Activated CD4-positive, alpha-beta T cell treated with anti-CD3 and anti-CD28 coated beads for 1 hour (primary cell): ENCODE measurements at places on chromosomes 3 and 15.

GRCh38 chr3:67662733-67663132 is 8.3 kb upstream of the SUCLG2 start:
- no peak for DNase-seq

GRCh38 chr3:32443478-32443877 is 51.8 kb downstream of the CMTM7 start:
- DNase-seq = no peak

- no peak for DNase-seq
Observed at GRCh38 chr3:151499168-151499567, 38.3 kb upstream of the IGSF10 start.

- DNase-seq = no peak
Observed at GRCh38 chr3:144524531-144524930, 552.9 kb downstream of the DIPK2A start.

DNA sequence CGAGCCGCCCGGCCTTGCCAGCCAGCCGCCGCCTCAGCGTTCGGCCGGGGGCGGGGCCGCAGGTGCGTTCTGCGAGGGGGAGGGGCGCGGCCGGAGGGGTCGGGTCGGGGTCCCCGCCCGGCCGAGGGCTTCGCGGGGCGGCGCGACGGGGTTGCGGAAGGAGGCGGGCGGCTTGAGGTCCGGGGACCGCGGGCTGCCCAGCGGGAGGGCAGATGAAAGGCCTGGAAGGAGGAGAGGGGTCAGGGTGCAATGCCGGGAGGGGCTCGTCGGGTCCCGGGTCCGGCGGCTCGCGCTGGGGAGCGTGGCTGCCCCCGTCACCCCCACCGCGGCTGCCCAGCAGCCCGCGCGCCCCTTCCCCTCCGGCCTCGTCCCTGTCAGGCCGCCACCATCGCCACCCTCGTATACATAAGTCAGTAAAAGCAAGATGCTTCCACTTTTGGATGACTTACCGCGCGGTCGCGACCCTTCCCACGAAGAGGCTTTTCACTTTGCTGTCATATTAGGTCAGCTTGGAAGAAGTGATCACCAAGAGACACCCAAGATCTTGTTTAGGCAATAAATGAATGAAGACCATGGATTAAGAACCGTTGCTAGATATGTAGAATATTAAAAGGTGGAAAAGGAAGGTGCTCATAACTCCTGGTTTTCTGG is 620 bp upstream of the ANP32A start:
- no peak for DNase-seq

GRCh38 chr15:95558131-95558530 is 772.4 kb upstream of the NR2F2 start:
- no peak for DNase-seq
